ENCODE measurements at places on chromosomes 1 and 21.

DNA sequence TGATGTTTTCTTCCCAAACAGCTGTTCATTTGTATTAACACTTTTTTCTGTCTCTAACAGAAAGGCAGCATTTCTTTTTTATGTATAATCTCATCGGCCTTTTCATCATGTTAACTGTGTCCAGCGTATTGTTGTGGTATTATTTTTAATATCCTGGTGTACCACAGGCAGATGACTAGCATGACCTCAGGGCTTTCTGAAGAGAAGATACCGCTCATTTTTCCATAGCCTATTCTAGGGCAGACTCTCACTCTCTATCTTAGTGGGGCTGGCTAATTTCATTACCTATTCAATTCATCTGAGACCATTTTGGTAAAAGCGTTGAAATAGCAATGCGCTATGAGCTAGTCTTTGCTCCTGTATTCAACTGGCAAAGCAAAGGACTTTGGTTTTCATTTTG is 209.9 kb downstream of the SDCCAG8 start:
- DNase-seq = no peak

- no peak for DNase-seq
Measured at GRCh38 chr1:30749691-30750583, 7.6 kb downstream of the LAPTM5 start.

- DNase-seq = peak; percentile 47
Measured at GRCh38 chr1:165408518-165408917, 36.4 kb downstream of the RXRG start.

DNA sequence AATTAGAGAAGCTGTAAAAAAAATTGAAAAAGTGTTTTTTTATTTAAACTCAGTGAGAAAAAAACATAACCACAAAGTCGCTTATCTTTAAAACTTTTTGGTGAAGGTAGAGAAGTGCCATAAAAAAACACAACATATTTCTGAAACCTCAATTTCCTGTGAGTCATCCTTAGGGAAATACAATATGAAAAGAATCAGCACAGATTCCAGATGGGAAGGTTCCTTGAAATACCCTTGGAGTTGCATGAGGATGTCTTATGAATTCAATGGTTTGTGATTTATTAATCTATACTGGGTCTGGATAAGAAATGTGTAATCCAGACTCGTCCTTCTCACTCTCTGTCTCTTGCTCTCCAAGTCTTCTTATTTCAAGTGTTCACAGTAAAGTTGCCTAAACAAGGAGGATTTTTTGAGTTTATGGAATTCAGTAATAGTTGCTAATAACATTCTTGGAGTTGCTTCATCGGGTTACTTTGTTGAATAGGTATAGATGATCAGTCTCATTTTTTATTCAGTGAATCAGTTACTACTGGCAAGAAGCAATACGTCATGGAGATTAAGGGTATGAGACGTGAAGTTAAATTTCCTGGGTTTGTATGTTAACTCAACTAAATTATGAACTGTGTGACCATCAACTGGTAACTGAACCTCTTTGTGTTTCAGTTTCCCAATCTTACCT is 191.4 kb downstream of the KCNK2 start:
- peak; percentile 93 for DNase-seq

- no peak for DNase-seq
Measured at GRCh38 chr1:192620071-192620635, 15.8 kb upstream of the RGS13 start.

DNA sequence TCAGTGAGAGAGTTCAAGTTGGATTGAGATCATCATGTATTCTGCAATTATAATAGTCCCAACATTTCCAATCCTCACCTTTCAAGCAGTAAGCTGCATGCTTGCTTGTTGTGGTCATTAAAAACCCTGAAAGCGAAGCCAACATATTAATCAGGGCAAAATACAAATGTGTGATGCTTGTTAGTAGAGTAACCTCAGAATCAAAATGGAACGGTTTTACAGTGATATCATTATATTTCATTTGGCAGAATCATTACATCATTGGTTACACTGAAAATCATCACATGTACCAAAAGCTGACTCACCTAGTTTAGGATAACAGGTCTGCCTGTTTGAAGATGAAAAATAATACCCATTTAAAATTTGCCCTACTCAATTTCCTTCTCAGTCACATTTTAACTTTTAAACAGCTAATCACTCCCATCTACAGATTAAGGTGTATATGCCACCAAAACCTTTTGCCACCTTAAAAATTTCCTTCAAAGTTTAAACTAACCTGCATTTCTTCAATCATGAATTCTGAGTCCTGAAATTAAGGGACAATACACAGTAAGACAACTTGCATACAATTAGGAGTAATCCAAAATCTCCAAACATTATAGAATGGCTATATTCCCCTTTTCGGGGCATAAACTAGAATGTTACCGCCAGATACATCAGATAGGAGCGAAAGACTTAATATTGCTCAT is 3.5 kb downstream of the GAS5 start:
- DNase-seq = no peak

- peak; percentile 20 for DNase-seq
Measured at GRCh38 chr1:169586395-169587255, at the start of gene F5. Gene F5, minus strand, starts transcription at chr1:169586481. Its CDS starts 95 bp downstream, at chr1:169586386.

DNA sequence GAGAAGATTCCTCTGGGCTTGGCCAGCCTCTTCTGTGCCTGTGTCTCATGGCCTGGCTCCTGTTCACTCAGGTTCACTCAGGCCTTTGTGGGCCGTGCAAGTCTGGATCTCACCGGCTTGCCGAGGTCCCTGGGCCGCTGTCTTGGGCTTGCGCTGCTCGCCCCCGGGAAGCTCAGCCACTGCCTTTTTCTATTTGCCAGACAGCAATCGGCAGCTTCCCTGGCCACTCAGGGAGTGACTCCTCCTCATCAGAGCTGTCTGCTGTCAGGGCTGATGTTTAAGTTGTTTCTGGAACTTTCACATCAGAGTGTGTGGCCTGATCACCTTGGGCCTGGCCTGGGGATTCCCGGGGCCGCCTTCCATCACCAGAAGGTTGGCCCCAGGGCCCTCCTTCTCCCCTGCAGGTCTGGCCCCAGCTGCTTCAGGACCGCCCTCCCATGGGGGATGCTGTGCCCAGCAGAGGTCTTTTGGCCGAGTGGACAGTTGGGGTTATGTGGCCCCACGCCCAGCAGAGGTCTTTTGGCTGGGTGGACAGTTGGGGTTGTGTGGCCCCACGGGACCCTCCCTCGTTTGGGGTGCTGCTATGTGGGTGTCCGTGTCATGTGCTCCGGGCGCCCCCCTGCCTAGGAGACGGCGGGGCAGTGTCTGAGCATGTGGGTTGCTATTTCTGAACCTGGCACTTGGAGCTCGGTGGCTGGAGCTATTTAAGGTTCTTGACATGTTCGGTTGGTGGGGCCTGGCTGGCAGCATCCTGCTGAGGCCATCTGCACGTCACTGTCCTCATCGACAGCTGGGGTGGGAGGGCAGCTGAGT is 12.5 kb downstream of the SLX9 start:
- no peak for DNase-seq

- DNase-seq = peak; percentile 32
Measured at GRCh38 chr1:36349241-36349671, 25.8 kb upstream of the EVA1B start.

GRCh38 chr1:9798236-9799130 is 25.3 kb downstream of the CLSTN1 start:
- DNase-seq = peak; percentile 48

DNA sequence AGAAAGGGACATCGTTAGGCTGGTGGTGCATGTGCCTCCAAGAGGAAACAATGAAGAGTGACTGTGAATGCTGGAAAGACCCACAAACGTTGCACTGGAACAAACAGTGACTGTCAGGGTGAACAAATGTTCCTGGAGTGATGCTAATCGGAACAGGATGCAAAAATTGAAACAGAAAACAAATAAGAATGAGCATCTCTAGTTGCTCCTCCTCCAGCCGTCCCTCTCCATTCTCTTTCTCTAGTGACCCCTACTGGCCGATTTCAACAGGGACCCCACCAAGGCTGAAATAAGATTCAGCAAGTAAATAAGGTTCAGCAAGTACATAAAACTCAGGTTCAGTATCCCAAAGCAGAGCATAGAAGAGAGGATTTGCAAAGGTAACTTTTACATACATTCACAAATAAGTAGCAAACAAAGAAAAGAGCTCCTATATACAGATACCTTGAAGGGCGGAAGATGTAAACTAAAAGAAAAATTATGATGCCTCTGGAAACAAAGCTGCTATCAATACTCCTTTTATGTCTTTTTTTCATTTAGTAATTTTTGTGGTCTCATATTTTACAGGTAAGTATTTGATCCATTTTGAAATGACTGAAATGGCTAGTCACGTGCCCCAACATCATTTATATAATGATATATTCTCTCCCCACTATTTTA is 836.1 kb upstream of the ADAMTS5 start:
- DNase-seq = peak; percentile 27

- DNase-seq = no peak
Measured at GRCh38 chr1:201146626-201147390, 7.5 kb downstream of the TMEM9 start.

DNA sequence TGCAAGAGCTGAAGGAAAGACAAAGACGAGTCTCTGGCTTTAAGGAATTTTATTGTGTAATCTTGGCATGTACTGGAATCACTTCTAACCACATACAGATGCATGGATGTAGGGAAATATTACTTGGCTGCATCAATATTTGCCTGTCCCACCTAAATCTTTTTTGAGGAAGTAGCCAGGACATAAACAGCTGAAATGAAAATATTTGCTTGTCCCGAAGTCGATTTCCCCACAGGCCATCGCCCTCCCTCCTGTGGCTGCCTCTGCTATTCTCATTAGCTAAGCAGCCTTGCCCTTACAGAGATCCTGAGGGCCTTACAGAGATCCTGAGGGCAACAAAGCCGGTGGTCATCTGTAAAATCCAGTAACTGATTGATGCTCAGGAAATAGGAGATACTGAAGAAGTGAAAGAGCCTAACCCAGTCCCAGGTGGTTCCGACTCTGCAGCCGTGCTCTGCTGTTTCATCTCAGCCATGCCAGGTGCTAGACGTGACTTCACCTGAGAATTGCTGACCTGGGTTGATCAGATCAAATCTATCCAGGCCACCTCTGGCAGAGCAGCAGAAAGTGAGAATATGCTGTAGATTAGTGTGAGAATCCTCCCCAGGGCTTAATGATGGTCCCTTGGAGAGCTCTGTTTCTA is 25.5 kb downstream of the MAN1C1 start:
- DNase-seq = peak; percentile 73

GRCh38 chr1:30375156-30375555 is 348.2 kb downstream of the MATN1 start:
- no peak for DNase-seq

- DNase-seq = peak; percentile 60
Measured at GRCh38 chr1:107529511-107530149, 388.8 kb downstream of the NTNG1 start.

DNA sequence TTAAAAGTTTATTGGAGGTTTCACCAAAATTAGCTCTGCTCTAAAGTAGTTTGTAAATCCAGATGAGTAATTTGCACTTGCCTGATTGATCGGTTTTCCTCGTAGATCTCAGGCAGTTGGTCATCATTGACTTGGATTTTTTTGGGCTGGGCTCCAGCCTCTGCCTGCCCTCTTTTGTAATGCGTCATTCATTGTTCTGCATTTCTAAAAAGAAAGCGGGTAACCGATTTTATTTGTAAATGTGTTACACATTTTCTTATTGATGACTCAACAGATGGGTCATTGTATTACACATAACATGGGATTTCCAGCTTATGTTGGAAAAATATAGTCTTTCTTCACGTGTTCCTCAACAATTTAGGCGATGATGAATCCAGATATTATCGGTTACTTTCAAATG is 5.5 kb downstream of the ETS2 start:
- DNase-seq = peak; percentile 97

DNA sequence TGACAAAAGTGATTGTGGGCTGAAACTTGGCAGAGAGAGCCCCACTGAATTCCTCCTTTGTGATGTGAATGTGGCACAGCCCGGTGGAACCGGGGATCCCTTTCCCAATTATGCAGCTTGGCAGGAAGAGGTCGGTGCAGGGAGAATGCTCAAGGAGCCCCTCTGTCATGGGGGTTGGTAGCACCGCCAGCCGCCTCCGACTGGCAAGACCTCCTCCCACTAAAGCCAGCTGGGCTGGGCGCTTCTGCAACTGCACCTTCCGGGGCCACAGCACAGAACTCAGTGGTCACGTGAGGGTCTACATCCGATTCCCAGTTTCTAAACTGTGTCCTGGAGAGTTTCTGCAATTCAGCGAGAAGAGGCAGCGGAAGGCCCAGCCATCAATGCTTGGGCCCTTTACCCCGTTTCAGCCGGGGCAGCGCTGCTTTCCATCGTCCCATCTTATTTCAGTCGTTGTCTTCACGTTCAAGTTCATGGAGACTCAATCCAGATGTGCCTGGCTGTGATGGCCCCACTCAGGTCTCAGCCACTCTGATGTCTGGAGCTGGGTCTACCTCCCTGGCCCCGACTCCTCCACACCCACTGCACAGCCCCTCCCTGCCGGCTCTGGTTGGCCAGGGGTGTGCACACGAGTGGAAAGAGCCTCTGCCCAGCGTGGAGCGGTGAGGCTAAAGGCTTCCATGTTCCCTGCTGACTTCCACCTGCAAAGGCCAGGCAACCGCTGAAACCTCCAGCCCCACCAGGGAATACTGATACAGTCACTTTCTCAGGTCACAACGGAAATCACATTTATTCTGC is 39.8 kb upstream of the FHAD1 start:
- DNase-seq = no peak

- DNase-seq = peak; percentile 9
Measured at GRCh38 chr1:83818916-83819315, 180.0 kb downstream of the TTLL7 start.

DNA sequence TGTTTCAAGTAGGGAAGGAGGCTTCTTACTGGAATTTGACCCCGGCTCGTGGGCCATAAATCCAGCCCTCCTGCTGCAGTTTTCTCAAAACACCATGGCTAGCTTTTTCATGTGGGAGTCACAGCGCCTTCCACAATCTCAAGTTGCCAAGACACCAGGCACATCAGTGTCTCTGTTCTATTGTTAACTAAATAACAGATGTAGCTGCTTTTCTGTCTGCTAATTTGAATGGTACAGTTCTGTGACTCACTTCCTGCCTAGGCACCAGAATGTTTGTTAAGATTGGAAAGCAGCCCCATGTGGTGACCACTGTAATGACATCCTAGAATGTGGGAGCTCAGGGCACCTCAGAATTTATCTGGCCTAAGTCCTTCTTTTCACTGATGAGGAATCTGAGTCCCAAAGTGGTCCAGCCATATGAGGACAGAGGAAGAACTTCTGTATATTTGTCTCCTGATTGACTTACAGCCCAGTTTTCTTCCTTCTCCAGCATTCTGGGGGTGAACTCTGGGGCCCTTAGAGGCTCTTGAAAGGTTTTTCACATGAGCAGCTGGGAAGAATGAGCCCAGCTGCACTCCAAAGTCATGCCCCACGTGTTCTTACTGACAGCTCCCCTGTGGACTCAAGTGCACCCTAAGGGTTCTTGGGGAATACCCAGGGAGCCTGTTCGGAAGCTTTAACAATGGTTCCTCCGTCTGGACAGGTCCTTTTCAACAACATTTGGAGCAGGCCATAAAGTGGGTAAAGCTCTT is 27.5 kb downstream of the TRIM45 start:
- peak; percentile 62 for DNase-seq

DNA sequence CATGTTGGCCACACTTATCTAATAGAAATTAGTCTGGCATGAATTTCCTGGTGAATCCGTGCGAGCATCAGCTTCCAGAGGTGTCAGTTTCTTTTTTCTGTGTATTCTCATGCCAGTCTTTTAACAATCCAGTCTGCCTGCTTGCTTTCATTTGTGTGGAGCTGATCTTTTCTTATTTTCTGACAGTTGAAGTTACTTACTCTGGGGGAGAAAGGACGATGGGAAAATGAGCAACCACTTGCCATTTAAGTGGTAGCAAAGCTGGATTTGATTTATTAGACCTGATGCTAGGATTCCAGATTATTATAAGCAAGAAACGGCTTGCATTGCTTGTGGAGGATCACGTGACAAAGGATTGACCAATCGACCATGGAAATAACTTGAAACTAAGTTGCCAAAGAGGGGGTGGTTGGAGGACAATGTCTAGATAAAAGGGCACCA is 24.3 kb upstream of the APP start:
- peak; percentile 70 for DNase-seq

- no peak for DNase-seq
Measured at GRCh38 chr1:92705446-92705845, 79.5 kb downstream of the EVI5 start.

Measured in fibroblast of skin of right quadriceps (primary cell).